Aorta (tissue), 5 donors: ENCODE measurements at places on chromosomes 12 and 14.

DNA sequence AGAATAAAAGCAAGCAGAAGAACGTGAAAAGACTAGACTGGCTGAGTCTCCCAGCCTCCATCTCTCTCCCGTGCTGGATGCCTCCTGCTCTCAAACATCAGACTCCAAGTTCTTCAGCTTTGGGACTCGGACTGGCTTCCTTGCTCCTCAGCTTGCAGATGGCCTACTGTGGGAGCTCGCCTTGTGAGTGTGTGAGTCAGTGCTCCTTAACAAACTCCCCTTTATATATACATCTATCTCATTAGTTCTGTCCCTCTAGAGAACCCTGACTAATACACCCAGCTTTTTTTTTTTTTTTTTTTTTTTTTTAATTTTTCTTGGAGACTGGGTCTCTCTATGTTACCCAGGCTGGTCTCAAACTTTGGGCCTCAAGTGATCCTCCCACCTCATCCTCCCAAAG, 46.9 kb downstream of the ACTN1 start:
- no peak for DNase-seq

- no peak for DNase-seq
Observed at GRCh38 chr14:72270147-72270727, 338.0 kb downstream of the RGS6 start.

GRCh38 chr12:121086781-121087295, 45.8 kb upstream of the P2RX7 start:
- DNase-seq: no peak

GRCh38 chr14:63468294-63468693, 74.9 kb downstream of the PPP2R5E start:
- DNase-seq: no peak

- DNase-seq: no peak
Observed at GRCh38 chr12:3328571-3328970, 162.4 kb upstream of the PRMT8 start.

DNA sequence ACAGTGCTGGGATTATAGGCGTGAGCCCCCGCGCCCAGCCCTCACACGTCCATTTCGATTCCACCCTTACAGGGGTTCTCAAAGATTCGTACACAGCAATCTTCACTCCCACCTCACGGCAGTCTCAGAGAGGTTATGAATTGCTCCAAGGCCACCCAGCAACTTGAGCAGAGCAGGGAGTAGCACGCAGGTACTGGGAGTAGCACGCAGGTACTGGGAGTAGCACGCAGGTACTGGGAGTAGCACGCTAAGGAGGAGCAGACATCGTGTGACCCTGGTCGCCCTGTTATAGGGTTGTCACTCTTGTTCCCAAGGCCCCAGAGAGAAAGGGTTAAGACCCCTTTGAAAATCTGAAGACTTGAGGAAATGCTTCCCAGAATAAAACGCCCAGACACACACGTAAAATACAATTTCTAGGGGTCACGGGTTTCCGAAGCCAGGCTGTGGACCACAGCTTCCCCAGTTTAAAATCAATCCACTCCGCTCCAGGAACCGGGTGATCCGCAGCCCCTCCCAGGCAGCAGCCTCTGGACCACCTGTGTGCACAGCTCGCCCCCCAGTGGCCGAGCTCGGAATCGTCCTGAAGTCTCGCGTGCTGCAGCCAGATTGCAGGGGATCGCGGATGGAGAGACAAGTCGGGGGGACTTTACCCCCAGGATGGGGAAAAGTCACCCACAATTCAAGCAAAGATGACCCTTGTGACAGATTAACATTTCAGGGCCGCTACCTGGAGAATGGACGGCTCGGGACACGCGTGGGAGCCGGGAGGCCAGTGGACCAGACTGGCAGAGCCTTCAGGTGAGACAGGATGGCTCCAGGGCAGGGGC, 92.0 kb downstream of the SCARB1 start:
- peak; percentile 96 for DNase-seq

GRCh38 chr14:87799400-87799799, 193.6 kb downstream of the GALC start:
- DNase-seq: no peak

GRCh38 chr12:53626702-53627169, 554 bp upstream of the ATF7 start:
- no peak for DNase-seq

- no peak for DNase-seq
Observed at GRCh38 chr14:65131301-65131701, 29.0 kb upstream of the MAX start.

DNA sequence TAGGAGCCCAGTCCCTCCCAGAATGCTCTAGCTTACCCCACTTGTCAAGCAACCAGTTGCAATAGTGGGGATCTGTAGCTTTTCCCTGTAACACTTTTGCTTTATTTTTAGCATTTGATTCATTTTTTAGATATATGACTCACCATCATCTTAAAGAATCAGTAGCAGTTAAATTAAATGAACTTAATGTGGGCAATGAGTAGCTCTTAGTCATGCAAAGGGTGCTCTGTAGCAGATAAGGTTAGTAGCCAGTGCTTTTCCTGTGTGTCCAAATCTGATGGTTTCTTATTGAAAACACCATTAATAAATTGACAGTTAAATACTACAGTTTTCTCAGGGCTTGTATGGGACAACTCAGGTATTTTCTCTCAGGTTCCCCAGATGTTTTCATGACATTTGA, 311.8 kb downstream of the RERGL start:
- DNase-seq: no peak

DNA sequence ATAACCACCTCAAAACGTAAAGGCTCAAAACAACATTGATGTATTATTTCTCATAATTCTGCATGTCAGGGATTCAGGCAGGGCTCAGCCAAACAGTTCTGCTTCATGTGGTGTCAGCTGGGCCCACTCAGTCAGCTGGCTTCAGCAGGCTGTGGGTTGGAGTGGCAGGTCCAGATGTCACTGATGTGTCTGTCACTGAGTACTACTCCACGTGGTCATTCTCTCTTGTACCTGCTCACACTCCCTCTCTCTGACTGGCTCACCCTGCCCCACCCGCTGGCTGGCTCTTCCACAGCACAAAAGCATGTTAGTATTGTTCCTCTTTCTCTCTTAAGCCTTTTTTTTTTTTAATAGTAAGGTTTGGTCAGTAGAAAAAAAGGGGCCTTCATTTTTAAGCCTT, 182.4 kb downstream of the DICER1 start:
- DNase-seq: no peak

- peak; percentile 30 for DNase-seq
Observed at GRCh38 chr14:105117710-105118385, 50.7 kb downstream of the JAG2 start.

DNA sequence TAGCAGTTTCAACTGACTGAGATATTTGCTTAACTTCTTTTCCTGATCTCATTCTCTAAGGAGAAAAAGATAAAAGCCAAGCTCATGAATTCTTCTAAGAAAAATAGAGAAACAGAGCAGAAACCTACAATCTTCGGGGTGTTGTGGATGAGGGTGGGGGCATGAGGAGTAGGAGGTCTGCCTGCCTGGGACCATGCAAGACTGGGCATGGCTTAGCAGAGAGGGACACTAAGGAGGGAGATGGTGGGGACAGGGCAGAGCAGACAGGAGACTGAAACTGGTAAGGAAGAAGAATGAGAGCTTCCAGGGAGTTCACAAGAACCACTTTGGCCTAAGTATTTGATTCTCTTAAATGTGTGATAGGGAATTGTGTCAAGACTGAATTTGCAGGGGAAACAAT, 188.0 kb downstream of the CFAP54 start:
- DNase-seq: no peak

GRCh38 chr14:85596562-85596961, 66.6 kb downstream of the FLRT2 start:
- no peak for DNase-seq

DNA sequence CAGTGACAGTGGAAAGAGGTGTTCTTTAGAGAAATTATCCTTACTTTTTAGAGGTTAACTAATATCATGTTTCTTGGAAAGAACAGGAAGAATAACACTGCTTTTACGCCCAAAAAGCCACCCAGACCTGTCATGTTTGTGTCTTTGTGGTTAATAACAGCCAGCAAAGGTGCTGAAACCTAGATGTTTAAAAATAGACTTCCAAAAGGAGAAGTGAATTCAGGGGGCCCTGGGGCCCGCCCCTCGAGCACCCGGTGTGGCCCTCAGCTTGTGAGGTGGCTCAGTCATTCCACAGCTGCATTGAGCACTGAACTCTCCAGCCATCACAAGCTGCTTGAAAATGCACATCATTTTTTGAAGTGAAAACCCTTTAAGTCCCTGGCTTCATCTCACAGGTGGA, 20.8 kb upstream of the AMN start:
- DNase-seq: peak; percentile 50

- DNase-seq: no peak
Observed at GRCh38 chr14:102196039-102196901, 56.6 kb downstream of the WDR20 start.
